Stimulated activated CD8-positive, alpha-beta memory T cell treated with anti-CD3 and anti-CD28 coated beads, Interleukin-7, amount 100 ng/mL, for 1 hour (primary cell): ENCODE measurements at places on chromosomes 3 and 15.

GRCh38 chr3:99943931-99944761 is 126.5 kb downstream of the CMSS1 start:
- DNase-seq: no peak

DNA sequence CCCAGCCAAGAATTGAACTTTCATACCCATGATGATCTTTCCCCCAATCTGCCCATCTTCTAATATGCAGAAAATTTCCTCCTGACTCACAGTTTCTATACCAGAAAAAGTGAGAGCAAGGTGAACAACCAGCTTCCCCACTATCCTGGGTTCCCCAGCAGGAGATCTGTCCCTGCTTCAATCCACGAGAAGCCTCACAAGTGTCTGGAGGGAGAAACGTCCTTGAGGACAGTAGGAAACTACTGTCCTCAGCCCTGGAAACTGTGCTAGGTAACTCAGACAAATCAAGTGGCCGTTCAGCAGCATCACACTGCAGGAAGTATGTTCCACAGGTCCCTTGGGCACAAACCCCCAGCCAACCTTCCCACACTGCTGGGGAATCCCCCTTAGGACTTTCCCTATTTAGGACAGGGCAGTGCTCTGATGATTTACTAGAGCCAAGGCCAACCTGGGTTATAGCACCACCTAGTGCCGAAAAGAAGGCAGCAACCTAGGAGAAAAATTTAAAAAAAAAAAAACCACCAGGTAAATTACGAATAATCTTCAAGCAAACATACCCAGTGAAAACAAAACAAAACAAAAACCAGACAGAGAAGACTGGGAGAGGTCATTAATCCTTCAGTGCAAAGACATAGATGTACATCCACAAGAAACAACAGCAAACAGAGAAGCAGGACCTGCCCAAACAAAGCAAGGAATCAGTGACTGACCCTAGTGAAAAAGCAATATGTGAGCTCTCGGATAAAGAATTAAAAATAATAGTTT is 36.0 kb downstream of the MORC1 start:
- no peak for DNase-seq

- DNase-seq: no peak
Measured at GRCh38 chr15:65947041-65947440, 77.8 kb downstream of the RAB11A start.

DNA sequence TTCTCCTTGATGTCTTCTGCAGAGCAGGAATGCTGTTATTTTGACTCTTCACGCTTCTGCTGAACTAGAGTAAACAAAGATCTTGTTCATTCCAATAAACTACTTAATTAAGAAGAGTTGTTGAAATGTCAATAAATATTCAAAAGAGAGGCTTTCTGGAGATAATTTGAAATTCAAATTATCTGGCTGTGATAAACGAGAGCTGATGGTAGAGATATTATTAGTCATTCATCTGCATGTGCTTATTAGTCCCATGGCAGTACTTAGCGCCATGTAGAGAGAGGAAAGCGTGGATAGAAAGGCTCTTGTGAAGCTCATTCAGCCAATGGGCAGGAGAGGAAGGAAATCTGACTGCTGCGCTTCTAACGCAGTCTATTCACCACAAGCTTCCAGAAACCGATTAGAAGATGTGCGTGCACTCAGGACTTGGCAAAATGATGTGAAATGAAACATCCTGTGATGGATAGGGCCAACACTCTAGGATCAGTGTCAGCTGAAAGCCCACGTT is 251.1 kb downstream of the GABRB3 start:
- DNase-seq: no peak

DNA sequence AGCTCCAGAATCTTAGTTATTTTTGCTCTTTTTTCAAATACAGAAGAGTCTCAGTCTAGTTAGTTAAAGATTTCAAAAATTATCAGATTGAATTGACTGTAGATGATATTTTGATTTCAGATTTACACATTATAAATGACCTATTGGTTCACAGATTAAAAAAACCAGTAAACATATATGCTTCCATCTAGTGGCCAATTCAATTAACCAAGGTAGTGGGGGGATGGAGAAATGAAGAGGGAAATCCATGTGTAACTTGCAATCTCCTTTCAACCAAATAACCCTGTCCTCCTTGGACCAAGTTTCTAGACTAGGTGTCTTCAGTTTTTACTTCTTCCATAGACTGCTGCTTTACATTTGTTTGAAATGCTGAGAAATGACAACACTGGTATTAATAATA is 789.8 kb downstream of the ROBO1 start:
- DNase-seq: no peak
